AG04450 (cell line): ENCODE measurements at places on chromosomes 12 and 14. TPM values are rescaled to one million over a fixed set of nuclear protein-coding genes. Genes with fewer than 3 reads are reported as not detected.

The DDX11 gene
- 5.1 and 5.8 TPM in 2 replicates for polyA plus RNA-seq

The KRT82 gene
- not detected in 2 replicates for polyA plus RNA-seq

The LRTM2 gene
- polyA plus RNA-seq = not detected in 2 replicates

The TPPP2 gene
- polyA plus RNA-seq = not detected in 2 replicates

The CCNT1 gene
- 23.7 and 30.8 TPM in 2 replicates for polyA plus RNA-seq

The CMA1 gene
- polyA plus RNA-seq = not detected in 2 replicates

The DLGAP5 gene
- polyA plus RNA-seq = 9.0 and 16.4 TPM in 2 replicates

The RPGRIP1 gene
- polyA plus RNA-seq = not detected in 2 replicates

DNA sequence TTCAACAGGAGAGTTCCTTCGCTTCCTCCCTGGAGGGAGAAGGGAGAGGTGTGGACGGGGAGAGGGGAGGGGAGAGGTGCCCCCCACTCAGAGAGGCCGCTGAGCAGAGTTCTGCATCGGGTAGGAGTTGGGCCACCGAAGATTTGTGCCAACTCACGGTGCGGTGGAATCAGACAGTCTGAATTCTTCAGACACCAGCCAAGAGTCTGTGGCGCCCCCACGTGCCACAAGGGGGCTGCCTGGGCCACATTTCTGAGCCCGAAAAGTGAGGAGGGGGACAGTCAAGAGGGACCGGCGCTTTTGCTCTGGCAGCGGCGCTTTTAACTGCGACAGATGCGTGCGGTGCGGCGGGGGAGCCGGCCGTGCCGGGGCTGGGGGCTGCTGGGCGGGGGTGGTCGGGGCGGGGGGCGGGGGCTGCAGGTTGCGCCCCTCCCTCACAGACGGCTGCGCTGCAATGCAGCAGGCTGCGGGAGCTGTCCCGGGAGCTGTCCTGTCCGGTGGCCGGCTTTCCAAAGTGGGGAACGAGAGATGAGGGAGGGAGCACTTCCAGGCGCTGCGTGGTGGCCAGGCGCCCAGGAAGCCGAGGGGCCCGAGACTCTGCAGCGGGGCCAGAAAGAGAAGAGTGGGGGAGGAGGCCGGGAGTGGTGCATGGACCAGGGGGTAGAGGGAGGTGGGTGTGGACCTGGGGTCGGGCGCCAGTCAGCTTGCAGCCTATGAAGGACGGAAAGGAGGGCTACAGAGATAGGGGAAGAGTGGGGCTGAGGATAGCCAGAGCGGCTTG, 975 bp upstream of the RTL1 start:
- no peak for DNase-seq

DNA sequence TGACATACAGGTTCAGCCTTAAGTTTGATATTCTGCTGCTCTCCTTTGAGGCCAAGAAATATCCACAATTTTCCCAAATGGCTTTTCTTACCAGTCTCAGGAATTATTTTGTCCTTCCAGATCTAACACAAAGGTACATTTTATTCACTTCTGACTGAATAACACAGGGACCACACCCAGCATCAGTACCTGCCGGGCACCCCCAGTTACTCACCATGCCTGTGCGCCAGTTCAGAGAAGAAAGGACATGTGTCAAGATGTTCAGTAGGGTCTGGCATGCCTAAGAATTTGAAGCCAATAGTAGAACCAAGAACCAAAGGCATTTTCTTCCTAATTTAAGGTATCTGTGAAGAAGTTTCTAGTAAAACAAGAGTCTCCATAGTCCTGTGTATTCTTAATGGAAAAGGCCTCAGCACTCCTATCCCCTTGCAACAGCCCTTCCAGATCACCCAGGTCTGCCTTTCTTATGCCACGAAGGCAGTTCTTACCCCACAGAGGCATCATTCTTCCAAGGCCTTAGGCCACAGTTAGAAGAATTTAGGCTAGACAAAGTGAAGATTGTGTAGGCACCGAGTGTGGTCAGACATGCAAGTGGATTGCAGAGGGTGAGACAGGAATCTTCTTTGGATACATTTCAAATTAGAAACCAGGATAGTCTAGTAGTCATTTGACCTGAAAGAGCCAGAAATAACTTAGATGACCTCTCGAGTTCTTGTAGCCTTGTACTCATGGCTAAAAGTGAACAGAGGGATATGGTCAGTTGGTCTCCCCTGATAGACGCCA, 140.1 kb upstream of the HIF1A start:
- no peak for DNase-seq

- no peak for DNase-seq
Measured at GRCh38 chr12:120981407-120981941, 3.1 kb downstream of the HNF1A start.

- DNase-seq = peak; percentile 38
Measured at GRCh38 chr12:67943141-67943892, 45.9 kb upstream of the IFNG-AS1 start.

GRCh38 chr12:100031836-100032235, 47.1 kb upstream of the ANKS1B start:
- DNase-seq = no peak

DNA sequence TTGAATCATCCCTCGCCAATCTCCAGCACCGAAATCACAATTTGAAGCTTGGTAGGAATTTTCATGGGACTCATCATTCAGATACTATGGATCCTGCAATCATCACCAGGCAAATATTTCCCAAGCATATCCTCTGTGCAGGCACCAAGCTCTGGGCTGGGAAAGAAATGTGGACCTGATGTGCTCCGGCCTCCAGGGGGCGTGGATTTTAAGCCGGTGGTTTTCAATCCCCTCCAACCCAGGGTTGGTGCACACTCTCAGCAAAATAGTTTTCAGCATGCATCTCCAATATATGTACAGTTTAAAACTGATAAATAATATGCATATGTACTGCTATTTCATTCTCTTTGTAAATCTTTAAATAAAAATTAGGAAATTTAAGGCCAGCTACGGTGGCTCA, 98.9 kb downstream of the RBM19 start:
- no peak for DNase-seq

GRCh38 chr12:105852496-105852895, 286.3 kb downstream of the NUAK1 start:
- DNase-seq = no peak

DNA sequence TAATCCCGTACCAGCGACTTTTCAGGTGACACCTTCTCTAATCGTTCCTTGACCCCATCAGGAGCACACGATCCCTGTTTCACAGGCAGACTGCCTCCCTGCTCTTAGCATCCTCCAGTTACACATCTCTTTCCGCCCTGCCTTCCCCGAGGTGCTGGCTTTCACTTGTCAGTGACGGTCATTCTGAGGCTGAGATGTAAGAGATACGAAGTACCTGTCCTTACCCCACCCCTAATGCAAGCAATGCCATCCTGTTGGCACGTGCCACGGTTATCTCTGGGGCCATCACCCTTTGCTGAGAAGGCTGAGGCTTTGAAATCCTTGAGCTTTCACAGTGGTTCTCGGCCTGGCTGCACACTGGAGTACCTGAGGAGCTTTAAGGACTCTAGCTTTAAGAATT, 24.4 kb downstream of the B4GALNT3 start:
- DNase-seq = no peak

DNA sequence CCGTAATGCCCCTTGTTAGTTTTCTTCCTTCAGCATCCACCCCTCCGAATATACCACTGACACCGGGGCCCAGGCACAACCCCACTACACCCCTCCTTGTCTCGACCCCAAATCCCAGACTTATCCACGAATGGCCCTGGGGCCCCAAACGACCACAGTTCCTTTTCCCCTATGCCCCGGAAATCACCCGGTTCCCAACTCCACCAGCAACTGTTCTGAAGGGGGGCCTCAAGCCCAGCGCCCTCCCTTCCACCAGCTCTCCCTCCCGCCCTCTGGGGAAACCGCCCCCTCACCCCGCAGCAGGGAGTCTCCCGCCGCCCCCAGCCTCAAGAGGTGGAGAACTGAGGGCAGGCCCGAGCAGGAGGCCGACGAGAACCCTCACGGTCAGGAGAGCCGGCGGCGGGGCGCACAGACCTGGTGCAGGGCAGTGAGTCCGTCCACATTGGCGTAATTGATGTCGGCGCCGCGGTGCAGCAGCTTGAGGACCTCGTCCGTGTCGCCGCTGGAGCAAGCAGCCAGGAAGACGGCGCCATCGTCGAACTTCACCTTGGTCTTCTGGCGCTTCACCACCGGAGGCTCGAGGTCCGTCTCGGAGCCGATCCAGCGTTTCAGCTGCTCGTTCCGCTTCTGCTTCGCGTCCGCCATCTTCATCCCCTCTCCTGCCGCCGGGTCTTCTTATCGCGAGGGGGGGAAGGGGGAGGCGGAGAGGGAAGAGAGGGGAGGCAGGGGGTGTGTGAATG, 446 bp downstream of the PPP1R12A start:
- no peak for DNase-seq

- DNase-seq = no peak
Measured at GRCh38 chr14:74945261-74945851, 10.0 kb downstream of the PGF start.

GRCh38 chr14:33855672-33856071, 95.2 kb downstream of the EGLN3 start:
- DNase-seq = no peak

GRCh38 chr14:71121711-71122110, 214.5 kb downstream of the PCNX1 start:
- DNase-seq = no peak

- no peak for DNase-seq
Measured at GRCh38 chr14:85531141-85531586, 1.2 kb downstream of the FLRT2 start.

GRCh38 chr14:101192661-101193000, 289.1 kb upstream of the RTL1 start:
- no peak for DNase-seq

DNA sequence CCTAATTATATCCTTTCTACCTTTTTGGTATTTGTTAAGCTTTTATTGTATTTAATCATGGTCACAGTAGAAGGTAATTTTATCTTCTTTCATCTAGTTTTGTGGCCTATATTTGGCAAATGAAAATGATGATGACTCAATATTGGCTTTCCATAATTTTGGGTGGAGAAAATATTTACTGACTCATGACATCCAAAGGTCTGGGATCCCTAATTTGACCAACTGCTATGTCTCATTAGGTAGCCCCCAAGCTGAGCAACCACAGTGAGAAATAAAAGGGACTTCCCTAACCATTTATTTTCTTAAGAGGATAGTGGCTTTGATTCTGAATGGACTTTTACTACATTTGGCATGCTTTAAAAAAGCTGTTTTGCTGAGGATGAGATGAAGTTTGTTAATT, 289.5 kb downstream of the RMST start:
- no peak for DNase-seq

DNA sequence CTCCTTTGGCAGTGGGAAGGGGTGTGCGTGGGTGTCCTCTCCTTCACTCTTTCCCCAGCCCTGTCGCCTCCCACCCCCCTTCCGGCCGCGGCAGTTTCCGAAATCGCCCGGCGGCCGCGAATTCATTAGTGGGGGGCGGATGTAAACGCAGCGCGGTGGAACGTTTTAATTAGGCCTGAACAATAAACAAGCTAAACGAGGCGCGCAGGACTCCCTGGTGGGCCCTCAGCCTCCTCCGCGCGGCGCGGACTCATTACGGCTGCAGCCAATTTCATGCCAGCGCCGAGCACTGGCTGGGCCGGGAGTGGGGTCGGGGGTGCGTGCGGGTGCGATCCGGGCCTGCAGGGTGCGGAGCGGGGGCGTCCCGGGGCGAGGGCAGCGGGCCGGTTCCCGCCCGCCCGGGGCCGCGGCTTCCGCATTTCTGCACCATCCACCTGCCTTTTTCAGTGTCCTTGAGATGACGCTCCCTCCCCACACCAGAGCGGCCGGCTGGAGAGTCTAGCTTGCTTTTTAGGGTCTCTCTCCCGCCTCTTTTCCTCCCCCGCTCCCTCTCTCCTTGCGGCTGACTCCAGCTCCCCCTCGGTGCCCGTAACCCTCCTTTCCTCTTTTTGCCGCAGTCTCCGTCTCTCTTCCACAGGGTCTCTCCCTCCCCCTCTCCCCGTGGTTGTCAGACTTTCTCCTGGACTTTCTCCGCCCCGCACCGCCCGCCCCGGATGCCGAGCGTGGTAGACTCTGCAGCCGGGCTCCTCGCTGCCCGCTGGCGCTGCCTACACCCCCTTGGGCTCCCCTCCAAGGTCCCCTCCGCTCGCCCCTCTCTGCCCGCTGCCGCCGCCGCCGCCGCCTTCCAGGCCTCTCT, at the start of gene CISTR:
Gene CISTR, minus strand, starts transcription at position 644 of the 856 bp plus-strand sequence.
- no peak for DNase-seq

DNA sequence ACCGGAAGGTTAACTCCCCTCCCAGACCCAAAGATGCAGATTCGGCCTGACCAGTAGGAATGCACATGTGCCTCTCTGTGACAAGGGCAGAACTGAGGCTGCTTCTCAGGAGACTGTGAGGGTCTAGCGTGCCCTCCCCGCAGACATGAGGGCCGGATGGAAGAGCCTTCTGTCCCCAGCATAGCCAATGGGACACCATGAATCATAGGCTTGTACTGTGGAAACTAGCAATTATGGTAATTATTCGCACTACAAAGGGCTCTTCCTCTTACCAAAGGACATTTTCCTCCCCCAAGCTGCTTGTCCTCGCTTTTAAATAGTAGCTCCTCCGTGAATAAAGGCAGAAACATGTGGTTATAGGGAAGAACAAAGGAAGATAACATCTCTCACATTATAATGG, 6.2 kb downstream of the COA8 start:
- no peak for DNase-seq

DNA sequence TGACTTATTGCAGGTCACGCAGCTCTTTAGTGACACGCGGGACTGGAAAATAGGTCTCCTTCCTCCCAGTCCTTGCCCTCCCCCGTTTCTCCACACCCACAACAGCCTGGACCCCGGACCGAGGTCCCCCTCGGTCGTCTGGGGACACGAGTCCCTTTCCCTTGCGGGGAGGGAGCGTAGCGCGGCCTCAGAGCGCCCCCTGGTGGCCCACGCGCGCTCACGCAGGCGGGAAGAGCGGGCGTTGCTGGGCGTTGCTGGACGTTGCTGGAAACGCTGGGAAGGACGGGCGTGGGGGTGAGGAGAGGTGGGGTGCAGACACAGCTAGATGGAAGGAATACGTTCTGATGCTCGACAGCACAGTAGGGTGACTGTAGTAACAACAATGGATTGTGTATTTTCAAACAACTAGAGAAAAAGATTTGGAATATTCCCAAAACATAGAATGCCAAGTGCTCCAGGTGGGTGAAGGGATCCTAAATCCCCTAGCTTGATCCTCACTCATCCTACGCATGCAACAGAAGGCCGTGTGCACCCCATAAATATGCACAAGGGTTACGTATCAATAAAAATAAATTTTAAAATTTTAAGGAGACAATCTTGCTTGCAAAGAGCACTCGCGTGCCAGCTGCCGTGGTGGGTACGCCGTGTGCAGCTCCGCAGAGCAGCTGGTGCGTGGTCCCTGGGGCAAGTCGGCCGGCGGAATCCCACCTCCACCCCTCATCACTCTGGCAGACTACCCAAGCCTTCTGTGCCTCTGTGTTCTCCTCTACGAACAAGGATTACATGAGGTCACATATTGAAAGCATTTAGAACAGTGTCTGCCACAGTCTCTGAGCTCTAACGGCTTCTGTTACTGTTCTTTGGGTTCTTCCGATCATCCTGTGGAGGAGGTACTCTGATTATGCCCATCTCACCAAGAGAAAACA, 87.4 kb downstream of the B4GALNT3 start:
- no peak for DNase-seq

DNA sequence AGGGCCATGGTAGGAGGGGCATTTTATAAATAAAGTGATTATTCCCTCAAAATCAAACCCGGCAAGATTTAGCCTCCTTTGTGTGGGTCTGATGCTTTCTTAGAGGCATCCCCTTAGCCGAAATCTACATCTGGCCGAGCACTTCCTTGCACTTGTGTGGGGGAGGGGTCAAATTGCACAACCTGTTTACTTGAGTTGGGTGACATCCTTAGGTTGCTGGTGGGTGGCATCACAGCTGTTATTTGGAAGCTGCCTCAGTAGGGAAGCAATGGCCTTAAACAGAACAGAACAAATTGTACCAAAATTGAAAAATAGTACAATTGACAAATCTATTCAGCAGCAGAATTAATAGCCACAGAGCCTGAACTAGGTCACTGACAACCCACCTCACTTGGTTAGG, 546.1 kb downstream of the SNAPC1 start:
- no peak for DNase-seq
